Pulmonary artery endothelial cell (primary cell): ENCODE measurements at places on chromosomes 11 and 22. TPM values are rescaled to one million over a fixed set of nuclear protein-coding genes. Genes with fewer than 3 reads are reported as not detected.

GRCh38 chr11:107860688-107861087 lies 2.1 kb upstream of the SLC35F2 start:
- no peak for DNase-seq

The C11orf86 gene
- not detected in 2 replicates for total RNA-seq

The GSTT2 gene
- total RNA-seq = 0.35 and 1.5 TPM in 2 replicates

The ACRV1 gene
- not detected in 2 replicates for total RNA-seq

- DNase-seq = no peak
These were observed 1.0 kb upstream of the SESN3 start for GRCh38 chr11:95231881-95232605.

- DNase-seq = no peak
These were observed 484.6 kb downstream of the CNTN5 start for GRCh38 chr11:99505316-99505715.

DNA sequence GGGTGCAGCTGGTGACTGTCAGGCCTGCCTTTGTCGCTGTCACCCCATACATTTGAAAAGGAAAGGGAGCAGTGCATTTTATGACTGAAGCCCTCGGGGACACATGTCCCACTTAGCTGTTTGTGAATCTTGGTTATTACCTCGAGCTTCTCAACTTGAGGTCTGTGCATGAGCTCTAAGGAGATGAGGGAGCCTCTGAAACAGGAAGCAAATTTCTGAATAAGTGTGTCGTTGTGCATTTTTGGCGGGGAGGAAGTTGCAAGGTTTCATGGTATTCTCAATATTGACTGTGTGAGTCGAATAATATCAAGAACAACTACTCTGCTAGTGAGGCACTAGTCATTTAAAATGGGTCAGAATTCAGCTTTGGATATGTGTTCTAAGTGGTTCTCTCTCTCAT lies 149.7 kb upstream of the PLET1 start:
- no peak for DNase-seq

GRCh38 chr11:8838248-8838647 lies 72.7 kb upstream of the AKIP1 start:
- no peak for DNase-seq

DNA sequence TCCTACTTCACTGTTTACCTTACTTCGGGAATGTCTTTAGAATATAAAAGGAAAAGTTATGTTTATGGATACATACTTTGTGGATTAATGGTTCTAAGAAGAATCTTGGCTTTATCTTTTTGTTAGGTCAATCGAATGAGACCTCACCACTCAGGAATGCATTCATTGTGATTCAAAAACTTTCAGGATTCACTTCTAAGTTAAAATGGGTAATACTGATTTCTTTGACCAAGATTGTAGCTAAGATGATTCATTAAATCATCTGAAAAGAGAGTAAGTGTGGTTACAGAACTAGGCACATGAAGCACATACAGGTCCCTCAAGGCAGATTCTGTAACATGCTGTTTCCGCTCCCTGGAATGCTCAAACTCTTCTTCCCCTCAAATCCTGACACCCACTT lies 716.4 kb downstream of the KCNA4 start:
- no peak for DNase-seq

DNA sequence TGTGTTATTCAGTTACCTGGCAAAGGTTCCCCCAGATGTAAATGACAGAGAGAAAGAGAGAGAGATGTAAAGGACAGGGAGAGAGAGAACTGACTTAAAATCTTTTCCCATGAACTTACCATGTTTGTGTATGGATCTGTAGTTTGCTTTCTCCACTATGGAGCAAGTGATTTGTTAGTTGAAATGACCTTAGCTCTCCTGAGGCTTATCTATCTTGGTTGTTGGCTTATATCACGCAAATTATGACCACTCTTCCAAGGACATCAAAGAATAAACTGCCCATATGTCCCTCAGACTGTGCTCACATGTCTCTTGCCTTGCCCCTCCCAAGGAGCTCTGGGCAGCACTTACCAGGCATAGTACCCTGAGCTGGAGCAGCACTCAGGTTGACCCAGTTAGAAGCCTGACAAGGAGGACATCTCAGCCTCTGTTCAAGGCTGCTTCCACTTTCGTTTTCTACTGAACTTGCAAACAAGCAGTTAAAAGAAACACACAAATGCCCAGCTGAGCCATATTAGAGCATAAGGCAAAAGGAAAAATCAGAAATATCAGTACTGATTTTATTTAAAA lies 95.3 kb upstream of the RCN1 start:
- DNase-seq = no peak

GRCh38 chr11:13140028-13140870 lies 131.1 kb downstream of the RASSF10 start:
- DNase-seq = no peak

The MIF gene
- 204 and 418 TPM in 2 replicates for total RNA-seq

GRCh38 chr11:11976481-11977127 lies 31.8 kb downstream of the DKK3 start:
- DNase-seq = no peak

DNA sequence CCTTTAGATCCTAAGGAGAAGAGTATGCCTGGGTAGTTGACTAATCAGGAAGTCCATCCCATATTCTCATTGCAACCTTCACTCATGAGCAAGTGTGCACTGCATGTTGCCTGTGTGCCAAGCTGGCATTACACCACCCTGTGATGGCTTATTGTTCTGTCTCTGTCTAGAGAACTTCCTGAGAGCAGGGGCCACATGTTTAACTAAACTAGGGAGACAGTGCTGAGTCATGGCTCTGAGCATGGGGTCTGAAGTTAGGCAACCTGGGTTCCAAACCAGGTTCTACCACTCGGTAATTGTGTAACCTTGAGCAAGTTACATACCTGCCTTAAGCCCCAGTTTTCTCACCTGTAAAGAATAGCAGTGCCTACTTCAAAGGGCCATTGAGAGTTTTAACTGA lies 39.6 kb downstream of the CSNK2A3 start:
- DNase-seq = no peak

The MARK2 gene
- 9.2 and 12.5 TPM in 2 replicates for total RNA-seq

DNA sequence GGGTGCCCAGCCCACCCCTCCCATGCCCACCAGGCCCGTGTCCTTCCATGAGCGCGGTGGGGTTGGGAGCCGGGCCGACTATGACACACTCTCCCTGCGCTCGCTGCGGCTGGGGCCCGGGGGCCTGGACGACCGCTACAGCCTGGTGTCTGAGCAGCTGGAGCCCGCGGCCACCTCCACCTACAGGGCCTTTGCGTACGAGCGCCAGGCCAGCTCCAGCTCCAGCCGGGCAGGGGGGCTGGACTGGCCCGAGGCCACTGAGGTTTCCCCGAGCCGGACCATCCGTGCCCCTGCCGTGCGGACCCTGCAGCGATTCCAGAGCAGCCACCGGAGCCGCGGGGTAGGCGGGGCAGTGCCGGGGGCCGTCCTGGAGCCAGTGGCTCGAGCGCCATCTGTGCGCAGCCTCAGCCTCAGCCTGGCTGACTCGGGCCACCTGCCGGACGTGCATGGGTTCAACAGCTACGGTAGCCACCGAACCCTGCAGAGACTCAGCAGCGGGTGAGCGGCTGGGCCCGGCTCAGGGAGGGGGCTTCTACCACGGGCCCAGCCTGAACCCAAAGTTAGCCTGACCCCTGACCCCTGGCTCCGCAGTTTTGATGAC lies 3.0 kb downstream of the PKP3 start:
- no peak for DNase-seq

GRCh38 chr11:121748068-121748467 lies 295.3 kb upstream of the SORL1-AS1 start:
- DNase-seq = no peak

DNA sequence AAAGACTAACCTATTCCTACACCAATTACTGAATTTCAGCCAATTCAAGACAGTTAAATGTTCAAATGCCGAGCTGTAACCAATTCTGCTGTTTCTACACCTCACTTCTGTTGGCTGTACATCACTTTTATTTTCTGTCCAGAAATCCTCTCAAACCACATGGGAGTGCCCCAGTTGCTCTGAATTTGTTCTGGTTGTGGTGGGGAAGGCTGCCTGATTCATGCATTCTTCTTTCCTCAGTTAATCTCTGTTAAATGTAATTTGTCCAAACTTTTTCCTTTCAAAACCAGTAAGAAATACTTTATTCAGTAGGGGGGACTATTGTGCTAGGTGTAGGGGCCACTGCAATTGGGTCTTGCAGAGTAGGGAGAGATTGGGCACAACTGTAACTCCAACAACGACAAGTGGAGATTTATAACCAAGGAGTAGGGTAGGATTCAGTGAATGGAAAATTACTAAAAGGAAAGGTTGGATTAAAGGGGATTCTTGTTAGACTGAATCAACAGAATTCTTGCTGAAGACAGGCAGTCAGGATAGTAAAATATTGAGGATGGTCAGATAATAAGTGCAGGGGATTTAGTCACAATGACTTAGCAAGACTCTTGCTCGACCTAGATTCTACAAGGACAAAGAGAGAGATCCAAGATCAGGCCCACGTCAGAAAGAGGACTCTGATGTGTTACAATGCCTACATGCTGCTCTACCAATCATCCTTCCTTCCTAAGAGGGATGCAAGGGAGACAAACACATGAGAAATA lies 593.5 kb upstream of the FAT3 start:
- DNase-seq = no peak

GRCh38 chr11:44581246-44581645 lies 15.8 kb downstream of the CD82 start:
- DNase-seq = no peak

DNA sequence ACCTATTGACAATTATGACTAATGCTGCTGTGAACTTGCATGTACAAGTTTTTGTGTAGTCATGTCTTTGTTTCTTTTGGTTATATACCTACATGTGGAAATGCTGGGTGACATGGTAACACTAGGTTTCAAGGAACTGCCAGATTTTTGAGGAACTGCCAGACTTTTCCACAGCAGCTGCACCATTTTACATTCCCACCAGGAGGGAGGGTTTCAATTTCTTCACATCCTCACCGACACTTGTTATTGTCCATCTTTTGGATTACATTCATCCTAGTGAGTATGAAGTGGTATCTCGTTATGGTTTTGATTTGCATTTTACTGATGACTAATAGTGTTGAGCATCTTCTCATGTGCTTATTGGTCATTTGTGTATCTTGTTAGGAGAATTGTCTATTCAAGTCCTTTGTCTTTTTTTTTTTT lies 13.3 kb downstream of the CLDN5 start:
- no peak for DNase-seq

The GPHA2 gene
- total RNA-seq = not detected in 2 replicates

DNA sequence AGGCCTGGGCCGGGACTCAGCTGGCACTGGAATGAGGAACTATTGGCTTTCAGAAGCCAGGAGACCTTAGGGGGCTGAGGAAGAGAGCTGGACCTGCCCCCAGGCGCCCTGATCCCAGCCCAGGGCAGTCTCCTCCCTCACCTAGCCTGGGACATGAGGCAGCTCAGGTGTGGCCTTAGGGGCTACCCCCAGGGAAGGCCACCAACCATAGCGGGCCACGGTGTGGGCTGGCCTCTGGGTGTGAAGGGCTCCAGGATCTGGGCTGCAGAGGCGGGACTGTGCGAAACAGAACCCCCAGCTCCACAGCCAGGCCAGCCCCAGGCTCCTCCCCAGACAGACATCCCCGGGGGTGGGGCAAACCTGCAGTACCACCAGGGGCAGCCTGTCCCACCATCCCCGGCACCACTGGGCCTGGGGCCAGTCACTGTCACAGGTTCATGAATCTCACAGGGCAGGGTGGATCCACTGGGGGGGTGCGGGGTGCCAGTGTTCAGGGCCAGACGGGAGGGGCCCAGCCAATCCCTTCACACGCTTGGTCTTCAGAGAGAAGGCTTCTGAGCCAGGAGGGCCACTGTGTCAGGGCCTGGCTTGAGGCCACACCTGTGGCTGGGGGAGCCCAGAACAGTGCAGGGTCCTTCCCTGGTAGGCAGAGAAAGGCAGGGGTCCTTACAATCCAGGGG lies 3.5 kb downstream of the PLXNB2 start:
- DNase-seq = no peak

DNA sequence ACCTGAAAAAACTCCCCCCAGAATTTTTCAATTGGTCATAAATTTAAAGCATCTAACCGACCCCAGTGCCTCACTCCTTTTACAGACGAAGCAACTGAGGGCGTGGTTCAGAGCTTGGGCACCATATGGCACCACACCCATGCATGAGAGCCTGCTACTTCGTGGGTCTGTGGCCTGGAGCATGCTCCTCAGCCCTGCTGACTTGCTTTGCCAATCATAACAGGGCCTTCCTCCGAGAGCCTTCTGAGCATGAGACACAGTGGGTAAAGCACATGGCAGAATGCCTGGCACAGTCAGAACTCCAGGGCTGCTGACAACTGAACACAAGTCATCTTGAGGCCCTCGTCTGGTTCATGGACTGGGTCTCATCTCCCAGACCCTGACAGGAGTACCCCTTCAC lies 33.3 kb downstream of the HIRA start:
- no peak for DNase-seq

DNA sequence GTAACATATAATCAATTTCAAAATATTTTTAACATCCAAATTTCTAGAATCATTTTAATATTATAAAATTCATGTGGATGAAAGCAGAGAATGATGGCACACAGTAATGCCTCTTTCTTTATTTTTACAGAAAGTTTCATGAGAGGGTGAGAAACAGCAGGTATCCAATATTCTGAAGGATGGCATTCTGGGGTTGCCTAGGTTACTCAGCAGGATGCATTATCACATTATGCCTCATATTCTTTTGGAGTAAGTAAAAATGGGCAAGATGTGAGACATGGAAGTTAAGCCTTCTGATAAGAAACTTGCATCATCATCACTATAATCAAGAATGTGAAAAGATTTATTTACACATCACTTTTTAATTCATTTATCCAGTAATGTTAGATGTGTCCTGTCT lies 148.7 kb upstream of the PGR start:
- no peak for DNase-seq

DNA sequence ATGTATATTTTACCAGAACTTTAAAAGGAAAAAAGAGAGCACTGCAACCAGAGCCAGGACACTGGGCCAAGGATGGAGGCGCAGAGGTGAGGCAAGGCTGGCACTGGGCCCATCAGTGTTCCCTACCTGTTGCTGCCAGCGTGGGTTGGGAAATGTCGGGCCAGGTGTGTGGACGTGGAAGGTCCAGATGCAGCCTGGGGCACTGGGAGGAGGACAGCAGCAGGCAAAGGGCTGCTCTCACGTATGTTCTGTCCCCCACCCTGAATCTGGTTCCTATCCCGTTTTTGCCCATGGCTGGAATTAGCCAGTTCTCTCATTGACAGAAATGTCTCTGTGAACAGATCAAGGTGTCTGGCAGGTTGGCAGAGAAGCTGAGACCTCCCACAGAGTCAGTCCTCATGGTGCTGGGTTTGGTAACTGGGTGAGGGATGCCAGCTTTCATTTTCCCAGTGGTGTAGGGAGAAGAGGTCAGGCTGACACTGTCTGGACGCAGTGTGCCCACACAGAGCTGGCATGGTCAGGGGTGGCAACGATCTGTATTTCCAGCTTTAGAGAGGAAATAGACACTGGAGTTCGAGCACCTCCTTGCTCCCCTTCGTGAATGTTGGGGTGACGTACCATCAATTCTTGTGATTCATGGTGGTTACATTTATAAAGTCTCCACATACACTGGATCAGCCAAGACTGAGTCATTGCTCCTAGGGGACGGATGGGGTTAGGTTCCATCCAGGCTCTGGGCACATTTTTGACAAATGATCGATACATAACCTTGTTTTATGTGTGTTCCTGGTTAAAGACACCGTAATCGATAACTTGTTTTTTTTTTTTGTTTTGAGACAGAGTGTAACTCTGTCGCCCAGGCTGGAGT lies 4.3 kb upstream of the PNPLA3 start:
- DNase-seq = no peak
